ENCODE measurements at places on chromosomes 6 and 20.

DNA sequence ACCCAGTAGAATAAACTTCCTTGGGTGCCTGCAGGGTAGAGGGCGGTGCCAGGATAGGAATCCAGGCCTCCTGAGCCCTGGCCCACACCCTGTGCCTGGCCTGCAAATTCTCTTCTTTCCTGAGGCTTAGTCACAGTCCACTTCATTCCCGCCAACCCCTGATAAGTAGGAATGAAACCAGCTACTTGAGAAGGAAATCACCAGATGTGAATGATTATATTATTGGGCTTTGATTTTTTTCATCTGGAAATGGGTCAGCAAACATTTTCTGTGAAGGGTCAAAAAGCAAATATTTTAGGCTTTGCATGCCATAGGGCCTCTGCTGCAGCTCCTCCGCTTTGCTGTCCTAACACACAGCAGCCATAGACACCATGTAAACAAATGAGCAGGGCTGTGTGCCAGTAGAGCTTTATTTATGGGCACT lies 50.2 kb downstream of the STK35 start:
- no peak for DNase-seq

DNA sequence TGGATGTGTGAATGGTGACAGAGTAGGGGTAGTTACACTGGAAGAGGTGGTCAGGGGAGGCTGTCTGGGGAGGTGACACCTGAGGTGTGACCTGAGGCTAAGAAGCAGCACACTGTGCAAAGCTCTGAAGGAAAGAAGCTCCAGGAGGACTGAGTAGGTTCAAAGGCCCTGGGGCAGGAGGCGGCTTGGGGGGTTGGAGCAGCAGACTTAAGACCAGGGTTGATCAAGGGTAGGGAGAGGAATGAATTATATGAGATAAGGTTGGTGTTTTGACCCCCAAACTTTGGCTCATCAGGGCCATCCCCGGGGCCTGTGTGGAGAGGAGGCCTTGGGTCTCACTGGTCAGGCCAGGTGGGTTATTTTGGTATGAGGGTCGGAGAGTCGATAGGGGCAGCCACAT lies 166.1 kb downstream of the GRM4 start:
- no peak for DNase-seq

GRCh38 chr6:118974790-118975189 lies 39.8 kb upstream of the MCM9 start:
- no peak for DNase-seq

GRCh38 chr6:162029873-162030576 lies 697.5 kb downstream of the PRKN start:
- no peak for DNase-seq

GRCh38 chr6:100101644-100102043 lies 107.6 kb upstream of the MCHR2 start:
- no peak for DNase-seq

DNA sequence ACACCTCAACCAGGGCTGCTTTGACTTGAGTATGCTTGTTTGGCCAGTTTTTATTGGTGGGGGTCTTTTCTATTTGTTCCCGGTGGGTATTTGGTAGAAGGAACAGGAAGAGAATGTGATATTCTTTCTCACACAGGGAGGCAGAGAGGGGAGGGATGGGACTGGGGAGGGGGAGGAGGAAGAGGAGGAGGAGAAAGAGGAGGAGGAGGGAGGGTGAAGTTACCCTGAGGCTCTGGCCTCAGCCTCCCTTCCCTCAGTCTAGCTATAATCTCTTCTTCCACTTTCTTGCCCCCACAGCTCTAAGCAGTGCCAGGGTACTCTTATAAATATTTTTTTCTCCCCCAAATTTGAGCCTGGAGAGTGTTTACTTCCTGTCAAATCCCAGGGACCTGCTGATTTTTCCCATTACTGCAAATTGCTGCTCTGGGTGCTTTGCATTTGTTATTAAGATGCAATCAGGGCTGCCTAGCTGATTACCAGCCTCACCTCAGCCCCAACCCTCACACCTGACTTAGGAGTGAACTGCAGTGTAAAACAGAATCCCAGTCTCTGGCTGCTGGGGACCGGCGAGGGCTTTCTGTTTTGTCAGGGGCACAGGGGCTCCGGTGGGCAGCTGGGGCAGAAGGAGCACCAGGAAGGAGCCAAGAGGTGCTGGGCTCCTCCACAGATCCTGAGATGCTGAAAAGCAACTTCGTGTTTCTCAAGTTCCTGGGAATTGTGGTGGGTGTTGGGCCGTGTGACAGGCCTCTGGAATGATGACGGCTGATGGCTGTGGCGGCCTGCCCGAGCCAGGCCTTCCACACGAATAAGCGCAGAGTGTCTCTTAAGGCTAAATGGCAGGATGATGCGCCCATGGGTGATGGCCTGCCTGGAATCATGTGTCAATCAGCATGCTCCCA lies 141.4 kb downstream of the CD83 start:
- DNase-seq: no peak

GRCh38 chr6:101259505-101259904 lies 134.0 kb upstream of the GRIK2 start:
- DNase-seq: no peak
